ENCODE measurements at places on chromosomes 7 and 10. TPM values are rescaled to one million over a fixed set of nuclear protein-coding genes. Genes with fewer than 3 reads are reported as not detected.

The WEE2 gene
- total RNA-seq = 0.09 TPM

The FBXL13 gene
- 1.8 TPM for total RNA-seq

The ZNF727 gene
- not detected for total RNA-seq

The TMEM176A gene
- 18.2 TPM for total RNA-seq

The ZNF655 gene
- total RNA-seq = 118 TPM

The C7orf33 gene
- not detected for total RNA-seq

The SLC39A12 gene
- 0.21 TPM for total RNA-seq

The EBLN1 gene
- total RNA-seq = not detected

The HOXA3 gene
- 1.4 TPM for total RNA-seq

The KEL gene
- 9.3 TPM for total RNA-seq

The CHCHD1 gene
- total RNA-seq = 37.8 TPM

The STAG3 gene
- 1.6 TPM for total RNA-seq

The RPEL1 gene
- not detected for total RNA-seq

The ELAPOR2 gene
- total RNA-seq = 35.8 TPM

The SLIT1 gene
- 11.0 TPM for total RNA-seq

The KIF11 gene
- total RNA-seq = 19.9 TPM

The MRPS33 gene
- 35.4 TPM for total RNA-seq

The MYOF gene
- 22.4 TPM for total RNA-seq

The SORCS3 gene
- total RNA-seq = 12.2 TPM

The ENTPD1 gene
- total RNA-seq = 1.1 TPM

The GPR141 gene
- 0.51 TPM for total RNA-seq

The FRMD4A gene
- 7.9 TPM for total RNA-seq

The MYH16 gene
- not detected for total RNA-seq

The ACSL5 gene
- not detected for total RNA-seq

The PPP1R17 gene
- not detected for total RNA-seq

The HIP1 gene
- total RNA-seq = 34.6 TPM
